ENCODE measurements at places on chromosomes 7 and 10. TPM values are rescaled to one million over a fixed set of nuclear protein-coding genes. Genes with fewer than 3 reads are reported as not detected.

SEMA3A gene
- total RNA-seq: 5.6 TPM

KIAA1217 gene
- 1.4 TPM for total RNA-seq

OR2A12 gene
- not detected for total RNA-seq

CTNNA3 gene
- total RNA-seq: 0.58 TPM

IGF2BP3 gene
- 73.2 TPM for total RNA-seq

Data from motor neuron (in vitro differentiated cells).